ENCODE measurements at places on chromosomes 2 and 18.

- no peak for DNase-seq
Measured at GRCh38 chr2:193505620-193506019, 1310.9 kb upstream of the TMEFF2 start.

DNA sequence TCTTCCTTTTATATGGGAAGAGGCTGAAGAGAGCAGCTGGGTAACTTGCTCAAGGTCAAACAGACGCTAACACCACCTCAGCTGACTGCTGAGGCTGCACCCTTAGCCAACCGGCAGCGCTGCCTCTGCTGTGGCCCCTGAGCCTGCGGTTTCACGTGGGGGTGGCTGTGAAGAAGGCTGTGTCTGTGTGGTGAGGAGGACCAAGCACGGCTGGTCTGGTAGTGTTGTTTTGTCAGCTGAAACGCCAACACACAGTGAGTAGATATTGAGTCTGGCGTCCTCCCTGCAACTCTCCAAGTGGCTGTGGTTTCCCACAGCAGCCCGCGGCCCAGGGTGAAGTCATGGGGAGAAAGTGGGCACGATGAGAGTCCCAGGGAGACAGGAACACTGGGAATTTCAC is 69.6 kb downstream of the THNSL2 start:
- no peak for DNase-seq

DNA sequence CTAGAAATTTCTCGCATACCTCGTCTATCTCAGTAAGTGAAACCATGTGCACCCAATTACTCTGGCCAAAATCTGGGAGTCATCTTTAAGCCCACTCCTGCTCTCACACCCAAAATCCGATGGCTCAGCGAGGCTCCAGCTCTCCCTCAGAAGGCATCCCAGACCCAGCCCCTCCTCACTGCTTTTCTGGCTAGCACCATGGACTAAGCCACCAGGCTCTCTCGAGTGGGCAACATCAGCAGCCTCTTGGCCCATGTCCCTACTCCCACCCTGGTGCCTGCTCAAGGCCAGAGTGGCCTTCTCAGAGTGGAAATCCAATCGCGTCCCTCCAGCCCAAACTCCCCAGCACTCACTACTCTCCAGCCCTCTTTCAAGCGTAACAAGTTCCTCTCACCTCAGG is 27.2 kb downstream of the TNS1 start:
- no peak for DNase-seq

- no peak for DNase-seq
Measured at GRCh38 chr2:206873423-206873822, 65.9 kb upstream of the CPO start.

DNA sequence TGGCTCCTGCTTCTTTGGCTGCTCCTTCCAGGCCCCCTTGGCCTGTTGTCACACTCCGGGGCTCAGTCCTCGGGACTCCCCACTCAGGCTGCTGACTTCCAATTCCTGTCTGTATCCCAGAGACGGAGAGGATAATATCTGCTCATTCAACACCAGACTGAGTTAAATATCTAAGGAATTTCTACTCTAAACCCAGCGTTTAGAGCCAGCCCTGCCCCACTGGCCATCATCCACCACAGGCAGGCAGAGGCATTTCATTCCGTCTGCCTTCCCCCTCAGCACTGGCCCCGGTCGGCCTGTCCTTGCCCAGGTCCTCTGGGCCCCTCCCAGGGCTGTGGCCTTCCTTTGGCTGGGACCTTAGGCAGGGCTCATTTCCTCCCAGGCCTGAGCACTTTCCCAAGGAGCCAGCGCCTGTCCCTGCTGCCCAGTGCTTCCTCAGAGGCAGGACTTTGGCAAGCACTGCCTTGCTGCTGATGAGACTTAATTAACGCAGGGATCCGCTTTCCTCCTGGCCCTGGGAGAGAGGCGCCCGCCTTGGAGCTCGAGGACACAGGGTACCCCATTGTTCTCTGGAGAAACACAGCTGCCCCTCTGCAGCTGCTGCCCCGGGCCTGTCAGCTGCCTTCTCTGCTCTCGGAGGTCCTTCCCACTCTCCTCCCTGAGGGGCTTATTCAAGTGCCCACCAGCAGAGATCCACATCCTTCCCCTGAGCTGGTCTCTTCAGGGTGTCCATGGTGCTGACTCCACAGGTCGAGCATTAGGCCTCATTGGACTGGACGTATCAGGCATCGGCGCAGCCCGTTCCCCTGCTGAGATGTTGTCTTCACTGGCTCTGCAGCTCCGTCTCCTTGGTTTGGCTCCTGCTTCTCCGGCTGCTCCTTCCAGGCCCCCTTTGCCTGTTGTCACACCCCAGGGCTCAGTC is 42.8 kb downstream of the ATOH8 start:
- no peak for DNase-seq

Data from HEK293T (cell line).